ENCODE measurements at places on chromosomes 6 and 20.

DNA sequence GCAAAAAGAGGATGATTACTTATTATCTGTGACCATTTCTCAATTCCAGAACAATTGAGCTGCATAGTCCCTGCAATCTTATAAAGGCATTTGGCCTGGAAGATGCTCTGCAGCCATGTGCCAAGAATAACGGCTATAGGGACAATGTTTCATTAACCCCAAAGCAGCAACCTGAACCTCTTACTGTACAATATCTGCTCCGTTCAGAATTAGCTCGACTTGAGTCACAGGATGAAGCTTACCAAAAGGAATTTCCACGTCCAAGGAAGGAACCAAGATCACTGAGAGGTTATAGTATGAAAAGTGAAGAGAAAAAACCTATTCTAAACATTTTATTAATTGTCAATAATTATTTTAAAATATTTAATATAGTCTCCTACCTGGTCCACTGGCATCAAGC, 167.3 kb upstream of the GMDS start:
- no peak for DNase-seq

GRCh38 chr6:117907601-117908245, 659 bp downstream of the SLC35F1 start:
- DNase-seq, result no peak

- no peak for DNase-seq
Observed at GRCh38 chr6:79005024-79005423, 73.0 kb downstream of the PHIP start.

DNA sequence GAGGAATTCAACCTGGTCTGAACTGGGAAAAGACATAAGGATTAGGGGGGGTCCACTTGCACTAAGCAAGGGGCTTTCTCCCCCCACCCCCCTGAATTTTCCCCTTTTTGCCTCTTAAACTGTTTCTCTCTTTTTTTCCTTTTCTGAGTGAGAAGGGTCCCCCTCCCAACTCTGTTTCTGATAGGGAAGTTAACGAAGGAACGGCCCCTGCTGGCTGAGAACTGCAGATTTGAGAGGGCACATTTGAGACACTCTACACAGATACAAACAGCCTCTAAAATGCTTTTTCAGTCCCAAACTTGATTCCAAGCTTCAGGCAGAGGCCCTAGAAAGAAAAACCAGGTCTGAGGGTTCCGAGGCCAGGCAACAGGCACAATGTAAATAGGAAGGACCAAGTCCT, 91.7 kb downstream of the JARID2 start:
- DNase-seq, result no peak

DNA sequence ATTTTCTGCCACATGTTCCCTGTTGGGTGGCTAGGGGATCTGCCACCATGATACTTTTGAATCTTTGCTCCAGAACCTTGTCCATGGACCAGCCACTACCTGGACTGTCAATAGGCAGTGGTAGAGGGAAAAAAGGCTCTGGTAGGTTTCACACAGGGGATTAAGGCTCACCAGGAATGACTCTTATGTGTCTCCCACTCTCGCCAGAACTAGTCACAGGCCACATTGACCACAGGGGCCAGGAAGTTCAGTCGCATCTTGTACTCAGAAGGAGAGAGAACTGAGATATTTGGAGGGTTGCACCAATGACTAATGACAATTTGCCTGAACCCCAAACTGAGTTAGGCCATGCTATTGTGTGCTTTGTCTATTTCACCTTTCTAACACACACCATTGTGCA, 23.6 kb upstream of the APCDD1L start:
- no peak for DNase-seq

- DNase-seq, result no peak
Observed at GRCh38 chr20:1479831-1480595, 11.2 kb downstream of the SIRPB2 start.

DNA sequence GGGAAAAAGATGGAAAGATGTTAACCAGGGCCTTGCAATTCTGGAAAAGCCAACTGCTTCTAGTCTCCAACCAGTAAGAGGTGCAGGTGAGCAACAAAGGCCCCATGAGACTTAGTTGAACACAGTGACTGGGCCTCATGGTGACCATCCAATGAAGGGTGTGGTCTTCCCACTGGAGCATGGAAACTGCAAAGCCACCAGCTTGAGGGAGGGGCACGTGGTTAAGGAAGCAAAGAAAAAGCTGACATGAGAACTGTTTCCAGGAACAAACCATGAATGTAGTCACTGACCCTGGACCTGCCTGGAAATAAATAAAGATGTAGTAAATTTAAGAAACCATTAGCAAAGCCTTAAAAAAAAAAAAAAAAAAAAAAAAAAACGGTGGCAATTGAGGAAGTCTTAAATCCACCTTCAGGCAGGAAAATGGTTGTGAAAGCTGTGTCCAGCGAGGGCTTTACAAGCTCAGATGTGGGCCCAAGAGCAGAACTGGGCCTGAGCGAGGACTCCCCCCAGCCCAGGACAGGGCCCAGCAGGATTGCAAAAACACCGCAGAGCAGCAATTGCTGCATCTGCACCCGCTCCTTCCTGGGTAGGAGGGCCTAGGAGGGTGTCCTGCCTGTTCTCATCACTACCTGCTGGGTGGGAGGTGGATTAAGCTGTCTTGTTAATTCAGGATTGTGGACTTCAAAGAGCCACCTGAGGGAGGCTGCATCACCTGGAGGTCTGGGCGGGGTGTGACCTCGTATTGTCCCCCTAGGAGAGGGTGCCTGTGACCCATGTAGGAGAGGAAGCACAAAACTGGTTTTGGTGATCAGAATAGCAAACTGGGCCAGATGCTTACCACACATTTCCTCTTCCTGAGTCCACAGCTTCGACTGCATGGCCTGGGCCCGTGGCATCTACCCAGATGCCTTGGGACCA, 10.3 kb downstream of the GFRA4 start:
- DNase-seq, result no peak

- no peak for DNase-seq
Observed at GRCh38 chr6:166860392-166860791, 96.0 kb downstream of the RNASET2 start.

DNA sequence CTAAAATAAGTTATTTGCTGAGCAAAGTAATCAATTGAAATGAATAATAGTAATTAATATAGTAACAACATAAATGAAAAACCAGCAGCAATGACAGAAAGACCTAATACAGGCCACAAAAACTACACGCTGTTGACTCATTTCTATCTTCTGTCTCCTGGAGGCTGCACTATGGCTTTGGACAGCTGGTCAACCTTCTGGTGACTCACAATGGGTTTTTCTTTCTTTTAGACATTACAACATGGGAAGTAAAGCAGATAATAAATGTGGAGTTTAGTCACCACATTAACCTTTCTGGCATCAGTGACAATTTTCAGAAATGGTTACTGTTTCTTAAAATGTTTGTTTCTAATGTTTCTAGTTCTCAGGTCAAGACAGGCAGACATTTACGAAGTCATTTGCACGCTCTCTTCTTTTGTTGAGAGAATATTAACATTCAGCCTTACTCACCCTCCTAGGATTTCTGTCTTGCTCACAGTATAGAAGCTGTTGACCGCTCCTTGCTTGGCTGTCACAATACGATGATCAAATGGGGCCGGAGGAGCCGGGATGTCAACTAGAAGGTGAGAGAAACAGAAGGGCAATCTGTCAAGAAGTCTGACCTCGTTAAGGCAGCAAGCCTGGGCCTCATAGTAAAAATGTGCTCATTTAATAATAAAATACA, 62.2 kb downstream of the MYLK4 start:
- no peak for DNase-seq

DNA sequence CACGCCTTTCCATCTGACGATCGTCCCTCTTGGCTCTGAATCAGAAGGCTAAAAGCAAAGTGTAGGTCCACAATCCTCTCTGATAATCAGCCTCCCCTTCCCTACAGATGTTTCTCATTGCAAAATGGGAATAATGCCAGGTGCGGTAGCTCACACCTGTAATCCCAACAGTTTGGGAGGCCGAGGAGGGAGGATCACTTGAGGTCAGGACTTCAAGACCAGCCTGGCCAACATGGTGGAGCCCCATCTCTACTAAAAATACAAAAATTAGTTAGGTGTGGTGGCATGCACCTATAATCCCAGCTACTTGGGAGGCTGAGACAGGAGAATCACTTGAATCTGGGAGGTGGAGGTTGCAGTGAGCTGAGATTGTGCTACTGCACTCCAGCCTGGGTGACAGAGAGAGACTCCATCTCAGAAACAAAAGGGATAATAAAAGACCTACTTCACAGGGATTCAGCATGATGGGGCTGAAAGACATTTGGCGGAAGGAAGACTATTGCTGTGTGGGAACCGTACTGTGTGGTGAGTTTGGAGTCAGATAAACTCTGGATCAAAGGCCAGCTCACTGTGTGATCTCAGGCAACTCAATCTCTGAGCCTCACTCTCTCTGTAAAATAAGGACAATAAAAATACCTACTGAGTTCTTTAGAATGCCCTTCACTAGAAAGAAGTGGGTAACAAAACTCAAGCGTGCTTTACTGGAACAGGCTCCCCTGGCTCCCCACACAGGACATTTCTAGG, 15.9 kb upstream of the SLC9A8 start:
- DNase-seq, result no peak

GRCh38 chr20:10596710-10597121, 77.1 kb downstream of the JAG1 start:
- DNase-seq, result no peak

DNA sequence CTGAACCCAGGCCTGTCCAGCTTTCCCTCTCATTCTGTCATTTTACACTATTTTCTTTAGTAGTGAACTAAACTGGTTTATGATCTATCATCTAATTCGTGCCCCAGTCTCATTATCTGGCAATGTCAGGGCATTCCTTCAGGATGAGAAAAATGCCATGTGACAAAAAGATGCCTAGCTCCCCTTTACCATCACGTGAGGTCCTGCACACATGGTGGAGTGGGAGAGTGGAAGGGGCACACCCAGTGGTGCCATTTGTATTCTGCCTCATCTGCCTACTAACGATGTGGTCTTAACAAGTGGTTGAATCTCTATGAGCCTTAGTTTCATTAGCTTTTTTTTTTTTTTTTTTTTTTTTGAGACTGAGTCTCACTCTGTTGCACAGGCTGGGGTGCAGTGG, 41.2 kb downstream of the CDC5L start:
- DNase-seq, result no peak

DNA sequence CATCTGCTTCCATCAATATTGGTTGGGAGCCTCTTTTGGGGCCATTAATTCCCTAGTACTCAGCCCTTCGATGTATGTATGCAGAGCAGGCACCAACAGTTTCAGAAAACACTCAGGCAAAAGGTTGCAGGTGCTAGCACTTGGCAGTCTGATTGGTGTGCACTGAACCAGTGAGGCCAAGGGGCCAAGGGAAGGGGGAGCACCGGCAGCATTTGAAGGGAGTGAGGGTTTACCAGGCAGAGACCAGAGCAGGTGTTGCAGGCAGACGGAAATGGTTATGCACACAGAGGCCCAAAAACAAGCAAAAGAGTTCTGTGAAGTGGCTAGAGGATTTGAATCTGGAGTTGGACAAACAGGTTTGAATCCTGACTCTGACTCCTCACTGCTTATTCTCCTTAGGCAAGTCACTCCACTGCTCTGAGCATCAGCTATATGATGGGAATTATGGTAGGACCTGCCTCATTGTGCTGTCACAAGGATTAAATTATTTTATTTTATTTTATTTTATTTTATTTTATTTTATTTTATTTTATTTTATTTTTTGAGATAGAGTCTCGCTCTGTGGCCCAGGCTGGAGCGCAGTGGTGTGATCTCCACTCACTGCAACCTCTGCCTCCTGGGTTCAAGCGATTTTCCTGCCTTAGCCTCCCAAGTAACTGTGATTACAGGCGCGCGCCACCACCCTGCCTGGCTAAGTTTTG, 58.1 kb upstream of the SHLD1 start:
- DNase-seq, result no peak

DNA sequence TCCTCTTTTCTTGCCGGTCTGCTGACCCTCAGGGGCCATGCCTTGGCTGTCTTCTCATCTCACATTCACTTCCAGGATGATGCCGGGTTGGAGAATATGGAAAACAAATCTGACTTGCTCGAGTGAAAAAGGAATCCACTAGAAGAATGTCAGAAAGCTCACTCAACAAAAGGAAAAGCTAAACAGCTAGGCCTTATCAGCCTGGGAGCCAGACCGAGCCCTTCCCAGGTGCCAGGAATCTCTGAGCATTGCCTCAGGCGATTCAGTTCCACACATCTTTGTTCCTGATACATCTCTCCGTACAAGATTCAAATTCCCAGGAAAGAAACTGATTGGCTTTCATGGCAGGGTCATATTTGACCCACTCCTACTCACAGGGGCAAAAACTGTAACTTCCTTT, 9.2 kb upstream of the OSER1 start:
- DNase-seq, result no peak

GRCh38 chr6:24924580-24925356, 11.0 kb downstream of the RIPOR2 start:
- DNase-seq, result no peak

Data from stimulated activated CD4-positive, alpha-beta T cell treated with anti-CD3 and anti-CD28 coated beads, TNF-alpha, amount 100 ng/mL, for 48 hours (primary cell).